ENCODE measurements at places on chromosomes 2 and 18.
A peak's percentile ranks its signal among the peaks of the same experiment; 100 is the strongest.

DNA sequence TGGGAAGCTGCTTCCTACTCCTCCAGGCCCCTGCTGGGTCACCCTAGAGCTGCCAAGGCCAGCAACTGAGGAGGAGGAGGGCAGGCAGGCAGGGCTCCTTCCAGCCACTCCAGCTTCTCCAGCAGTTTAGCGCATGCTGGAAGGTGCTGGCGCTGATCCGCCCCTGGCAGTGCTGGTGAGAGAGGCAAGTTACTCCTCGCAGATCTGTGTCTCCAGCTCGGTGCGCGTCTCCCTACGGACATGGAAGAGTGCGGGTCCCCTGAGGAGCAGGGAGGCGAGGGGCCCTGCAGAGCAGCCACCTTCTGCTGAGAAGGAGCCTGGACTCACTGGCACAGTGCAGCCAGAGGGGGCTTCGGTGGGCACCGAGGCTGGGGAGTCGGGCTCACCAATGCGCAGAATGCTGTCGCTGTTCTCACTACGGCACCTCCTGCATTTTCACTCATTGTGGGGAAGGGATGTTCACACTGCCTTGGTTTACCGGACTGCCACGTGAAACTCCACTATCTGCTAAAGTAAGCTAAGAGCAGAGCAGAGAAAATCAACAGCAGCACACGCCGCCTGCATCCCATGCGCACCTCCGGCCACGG is 206.0 kb downstream of the HDAC4 start:
- DNase-seq, result no peak

DNA sequence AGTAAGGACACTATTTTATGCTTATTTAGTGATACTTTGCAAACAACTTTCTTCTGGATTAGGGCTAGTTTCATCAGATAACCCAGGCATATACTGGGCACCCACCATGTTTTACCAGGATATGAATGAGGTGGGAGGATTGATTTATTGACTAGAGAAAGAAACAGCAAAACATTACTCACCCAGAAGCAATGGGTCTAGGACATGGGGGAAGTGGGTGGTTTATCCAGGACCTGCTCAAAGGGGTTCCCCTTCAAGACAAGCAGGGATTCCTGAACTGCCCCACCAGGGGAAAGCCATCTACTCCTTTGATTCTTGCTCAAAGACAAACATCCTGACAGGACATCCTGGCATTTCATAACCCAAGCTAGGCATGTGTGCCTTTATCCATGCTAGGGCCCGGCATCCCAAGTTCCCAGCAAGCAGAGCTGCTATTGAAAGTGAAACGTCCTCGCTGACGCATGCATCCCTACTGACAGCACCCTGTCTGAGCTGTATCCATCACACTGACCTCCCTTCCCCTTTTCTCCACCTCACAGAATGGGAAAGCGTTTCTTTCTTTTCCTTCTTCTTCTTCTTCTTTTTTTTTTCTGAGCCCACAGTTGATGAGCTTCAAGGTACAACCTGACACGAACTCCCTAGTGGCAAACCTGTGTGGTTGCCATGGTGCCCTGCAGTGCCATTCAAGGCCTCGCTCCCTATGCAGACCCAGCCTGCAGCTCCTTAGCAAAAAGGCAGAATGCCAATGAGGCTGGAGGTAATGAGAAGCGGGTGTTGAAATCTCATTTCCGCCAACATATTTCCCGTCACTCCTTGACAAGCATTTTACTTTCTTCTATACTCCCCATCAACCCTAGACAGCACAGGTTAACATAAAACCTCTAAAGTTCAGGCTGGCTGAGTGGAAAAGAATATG is 70.5 kb downstream of the CLHC1 start:
- no peak for DNase-seq

GRCh38 chr18:58761241-58761969 is 90.1 kb downstream of the MALT1 start:
- DNase-seq, result no peak

- no peak for DNase-seq
Observed at GRCh38 chr2:217106650-217107014, 246.8 kb upstream of the TNP1 start.

- no peak for DNase-seq
Observed at GRCh38 chr2:3082705-3083104, 294.9 kb downstream of the EIPR1 start.

GRCh38 chr2:182115258-182115657 is 129.6 kb downstream of the PPP1R1C start:
- no peak for DNase-seq

DNA sequence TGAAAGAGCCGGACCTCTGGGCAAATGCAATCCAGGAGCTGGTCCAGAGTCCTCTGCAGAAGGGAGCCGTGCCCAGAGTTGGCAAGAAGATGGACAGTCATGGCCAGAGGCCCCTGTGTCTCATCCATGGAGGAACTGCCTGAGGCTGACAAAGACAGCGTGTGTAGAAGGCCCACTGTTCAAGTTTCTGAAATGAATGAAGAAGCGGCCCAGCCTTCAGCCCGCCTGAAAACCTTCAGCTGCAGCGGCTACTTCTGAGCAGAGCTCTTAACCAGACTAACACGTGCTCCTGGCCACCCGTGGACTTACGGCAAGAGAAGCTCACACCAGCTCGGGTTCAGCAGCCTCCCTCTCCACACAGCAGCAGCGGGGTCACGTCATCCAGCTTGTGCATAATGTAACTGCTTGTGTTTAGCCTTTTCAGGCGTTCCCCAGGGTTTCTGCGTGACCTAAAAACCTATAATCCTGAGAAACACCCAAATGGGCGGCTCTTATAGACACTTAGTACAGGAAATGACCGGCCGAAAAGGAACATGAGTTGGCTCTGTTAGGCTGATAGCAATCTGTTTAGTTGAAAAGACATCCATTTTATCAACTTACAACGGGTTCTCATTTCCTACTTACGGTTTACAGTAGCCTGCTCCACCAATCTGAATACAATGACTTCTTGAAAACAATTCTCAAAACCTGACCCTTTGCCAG is at the start of gene FAM124B:
TSS of gene FAM124B (minus strand) at position 467 of the 702 bp plus-strand sequence. CDS start at position 128, 339 bp downstream.
- no peak for DNase-seq

- no peak for DNase-seq
Observed at GRCh38 chr18:62838475-62839098, 123.2 kb downstream of the PHLPP1 start.

GRCh38 chr2:109648041-109648527 is 33.9 kb downstream of the SOWAHC start:
- DNase-seq, result no peak

DNA sequence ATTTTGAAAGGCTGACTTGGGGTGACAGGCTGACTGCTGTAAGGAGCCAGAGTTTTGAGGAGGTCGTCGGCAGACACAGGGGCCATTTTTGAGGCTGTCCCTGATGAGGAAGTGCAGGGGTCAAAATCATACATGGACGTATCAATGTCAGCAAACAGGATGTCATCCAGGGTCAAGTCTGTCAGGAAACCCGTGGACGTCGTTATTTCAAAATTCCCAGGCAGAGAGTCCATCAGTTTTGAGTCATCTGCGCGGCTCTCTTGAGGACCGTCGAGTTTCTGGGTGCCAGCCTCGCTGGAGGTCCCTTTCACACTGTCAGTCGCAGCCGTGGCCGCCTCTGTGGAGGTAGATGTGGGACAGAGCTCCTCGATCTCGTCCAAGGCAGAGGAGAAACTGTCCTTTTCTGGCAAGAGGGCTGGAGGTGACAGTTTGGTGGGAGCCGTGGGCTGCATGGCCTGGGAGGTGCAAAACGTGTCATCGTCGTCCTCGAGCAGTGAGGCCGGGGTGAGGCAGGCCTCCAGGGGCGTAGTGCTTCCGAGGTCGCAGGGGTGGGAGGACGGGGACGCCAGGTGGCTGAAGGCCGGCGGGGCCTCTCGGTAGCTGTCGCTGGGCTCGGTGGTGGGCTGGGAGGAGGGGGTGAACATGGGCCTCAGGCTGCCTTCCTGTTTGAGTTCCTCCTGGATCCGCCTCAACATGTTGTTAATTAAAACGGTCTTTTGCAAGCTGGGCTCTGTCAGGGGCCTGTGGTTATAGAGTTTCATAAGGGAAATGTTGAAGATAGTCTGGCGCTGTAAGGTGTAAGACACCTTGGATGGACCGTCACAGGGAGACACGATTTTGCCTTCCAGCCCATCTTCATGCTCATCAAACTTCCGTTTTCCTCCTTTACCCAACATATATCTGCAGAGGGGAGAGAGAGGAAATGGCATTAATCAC is 17.5 kb downstream of the SERTAD2 start:
- peak; percentile 59 for DNase-seq

DNA sequence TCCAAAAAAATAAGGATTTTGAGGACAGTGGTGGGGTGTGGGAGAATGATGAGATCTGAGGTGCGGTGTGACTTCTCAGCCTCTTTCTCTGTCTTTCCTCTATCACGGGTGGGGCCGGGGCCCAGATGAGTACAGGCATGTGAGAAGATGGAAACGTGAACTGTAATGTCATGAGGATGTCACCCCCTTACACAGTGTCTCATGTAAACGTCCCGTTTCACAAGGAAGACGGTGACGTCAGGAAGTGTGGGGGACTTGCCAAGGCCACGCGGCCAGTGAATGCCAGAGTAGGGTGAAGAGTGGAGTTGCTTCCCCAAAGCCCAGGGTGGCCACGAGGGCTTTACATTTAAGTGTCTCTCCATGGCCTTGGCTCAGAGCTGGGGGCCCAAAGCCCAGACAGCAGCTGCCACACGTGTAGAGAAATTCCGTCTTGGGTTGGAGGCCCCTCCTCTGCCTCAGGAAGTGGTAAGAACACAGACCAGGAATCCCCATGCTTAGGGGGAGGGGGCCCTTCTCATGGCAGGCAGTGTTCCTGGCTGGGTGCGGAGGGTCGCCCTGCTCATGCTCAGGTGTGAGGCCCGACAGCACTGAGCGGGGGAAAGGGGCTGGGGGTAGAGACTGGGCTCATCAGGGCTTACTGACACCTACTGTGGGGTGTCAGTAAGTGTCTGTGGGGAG is 80.9 kb upstream of the SMAD7 start:
- no peak for DNase-seq

DNA sequence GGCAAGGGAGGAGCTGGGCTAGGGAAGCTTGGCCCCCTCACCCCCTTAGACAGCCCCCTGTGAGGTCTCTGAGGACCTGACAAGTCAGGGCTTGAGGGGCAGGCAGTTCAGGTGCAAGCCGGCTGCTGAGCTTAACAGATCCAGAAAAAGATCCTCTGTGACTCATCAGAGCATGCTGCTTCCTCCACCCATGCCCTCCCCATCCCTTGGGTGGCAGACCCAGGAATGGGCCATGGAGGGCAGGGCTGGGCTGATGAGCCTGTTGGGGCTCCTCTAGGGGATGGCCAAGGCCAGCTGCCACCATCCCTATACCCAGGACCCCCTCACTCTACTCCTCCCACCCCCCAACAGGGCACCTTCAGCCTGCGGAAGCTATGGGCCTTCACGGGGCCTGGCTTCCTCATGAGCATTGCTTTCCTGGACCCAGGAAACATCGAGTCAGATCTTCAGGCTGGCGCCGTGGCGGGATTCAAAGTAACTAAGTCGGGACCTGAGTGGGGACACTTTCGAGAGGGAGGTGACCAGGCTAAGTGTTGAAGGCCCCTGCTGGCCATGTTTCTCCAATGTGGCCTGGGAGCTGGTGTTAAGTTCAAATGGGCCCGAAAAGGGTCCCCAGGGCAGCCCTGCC is 1.9 kb downstream of the SLC11A1 start:
- DNase-seq, result no peak

DNA sequence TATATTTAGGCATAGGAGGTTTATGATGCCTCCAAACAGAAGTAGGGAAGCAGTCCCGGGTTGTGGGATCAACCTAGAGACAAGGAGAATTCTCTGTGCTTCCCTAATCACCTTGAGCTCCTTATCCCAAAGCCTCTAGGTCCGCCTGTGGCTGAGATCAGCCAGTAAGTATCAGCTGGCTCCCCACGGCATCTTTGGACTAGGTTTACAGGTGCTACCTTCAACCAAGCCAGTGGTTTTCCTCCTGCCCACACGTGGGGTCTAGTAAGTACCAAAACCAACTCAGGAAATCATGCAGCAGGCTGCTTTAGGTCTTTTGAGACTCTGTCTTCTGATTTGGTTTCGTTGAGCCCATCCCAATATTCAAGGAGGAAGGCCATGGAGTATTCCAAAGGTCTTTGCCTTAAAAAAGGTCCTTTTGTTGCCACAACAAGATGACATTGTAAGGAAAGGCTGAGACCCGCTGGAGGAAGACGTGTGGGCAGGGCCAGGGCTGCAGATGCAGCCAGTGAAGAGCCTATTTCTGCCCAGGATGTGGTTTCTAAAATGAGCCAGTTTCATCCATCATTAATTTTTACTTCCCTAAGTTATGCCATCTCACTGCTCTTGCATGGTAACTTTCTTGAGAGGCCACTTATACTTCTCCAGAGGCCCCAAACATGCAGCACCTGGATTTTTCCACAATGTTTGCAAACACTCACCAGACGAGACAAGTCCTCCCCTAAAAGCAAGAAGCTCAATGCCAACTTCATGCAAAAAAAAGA is 248.7 kb downstream of the RNF152 start:
- DNase-seq, result no peak

DNA sequence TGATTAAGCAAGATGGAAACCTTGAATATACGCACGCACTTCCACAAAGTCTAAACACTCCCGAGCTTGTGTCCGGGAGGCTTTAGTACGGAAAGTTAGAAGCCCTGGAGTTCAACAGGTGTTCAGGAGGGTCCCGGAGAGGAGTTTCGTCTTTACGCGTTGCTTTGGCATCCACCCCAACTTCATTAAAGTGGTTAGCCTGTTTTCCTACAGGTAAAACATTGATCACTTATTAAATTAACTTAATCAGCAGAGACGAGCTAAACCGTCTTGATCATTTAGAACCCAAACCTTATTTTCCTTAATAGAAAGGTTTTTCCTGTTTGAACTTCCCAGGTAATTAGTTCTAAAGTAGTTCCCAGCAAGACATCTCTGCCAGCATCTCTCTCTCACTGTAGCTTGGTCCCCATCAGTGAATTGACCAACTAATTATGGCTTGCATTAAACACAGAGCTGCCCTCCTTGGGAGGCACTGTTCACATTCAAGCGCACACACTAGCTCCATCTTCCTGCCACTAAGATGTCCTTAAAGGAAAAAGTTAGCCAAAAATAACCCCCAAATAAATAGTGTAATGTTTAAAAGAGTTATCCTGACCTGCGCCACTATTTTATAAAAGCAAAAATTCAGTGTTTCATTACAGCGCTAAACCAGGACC is 1.4 kb downstream of the NPAS2 start:
- no peak for DNase-seq

- peak; percentile 38 for DNase-seq
Observed at GRCh38 chr2:172427256-172427989, at the start of gene ITGA6. TSS of gene ITGA6 (plus strand) at chr2:172427586.

- DNase-seq, result no peak
Observed at GRCh38 chr2:180947208-180947689, 33.2 kb upstream of the UBE2E3 start.

- DNase-seq, result no peak
Observed at GRCh38 chr18:63440219-63440618, 17.9 kb upstream of the VPS4B start.

DNA sequence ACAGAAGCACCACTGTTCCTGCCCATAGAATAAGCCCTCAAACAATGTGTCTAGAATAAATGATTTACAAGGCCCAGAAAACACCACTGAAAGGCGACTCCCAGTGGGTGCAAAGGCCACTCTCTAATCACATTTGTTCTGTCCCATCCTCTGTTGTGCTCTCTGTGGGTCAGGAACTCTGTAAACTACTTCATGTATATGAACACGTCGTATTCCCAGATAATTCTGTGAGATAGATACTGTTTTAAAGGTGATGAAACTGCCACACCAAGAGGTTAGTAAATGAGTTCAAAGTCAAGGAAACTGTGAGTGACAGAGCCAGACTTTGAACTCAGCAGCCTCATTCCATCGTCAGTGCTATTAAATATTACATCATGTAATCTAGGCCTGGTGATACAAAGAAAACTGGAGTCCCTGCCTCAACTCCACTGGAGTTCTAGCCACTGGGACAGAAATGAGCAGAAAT is 269.7 kb upstream of the DCC start:
- DNase-seq, result no peak

Measured in GM12892 (cell line).